ENCODE measurements at places on chromosomes 12 and 14.

- DNase-seq = no peak
These were observed 7.2 kb upstream of the C1R start for GRCh38 chr12:7099290-7099996.

DNA sequence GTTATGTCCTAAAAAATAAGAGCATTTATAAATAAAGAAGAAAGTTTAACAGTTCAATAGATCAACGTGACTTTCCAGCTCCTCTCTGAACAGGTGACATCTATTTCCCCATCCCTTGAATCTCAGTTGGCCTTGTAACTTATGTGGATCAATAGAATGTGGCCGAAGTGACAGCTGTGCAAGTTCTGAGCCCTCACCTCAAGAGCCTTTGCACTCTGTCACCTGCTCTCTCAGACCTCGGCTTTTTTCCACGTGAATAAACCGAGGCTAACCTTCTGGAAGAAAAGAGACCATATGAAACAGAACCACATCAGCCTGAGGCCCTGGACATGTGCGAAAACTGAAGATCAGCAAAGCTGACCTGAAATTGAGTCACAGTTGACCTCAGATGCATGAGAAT, 253.0 kb downstream of the DAD1 start:
- no peak for DNase-seq

DNA sequence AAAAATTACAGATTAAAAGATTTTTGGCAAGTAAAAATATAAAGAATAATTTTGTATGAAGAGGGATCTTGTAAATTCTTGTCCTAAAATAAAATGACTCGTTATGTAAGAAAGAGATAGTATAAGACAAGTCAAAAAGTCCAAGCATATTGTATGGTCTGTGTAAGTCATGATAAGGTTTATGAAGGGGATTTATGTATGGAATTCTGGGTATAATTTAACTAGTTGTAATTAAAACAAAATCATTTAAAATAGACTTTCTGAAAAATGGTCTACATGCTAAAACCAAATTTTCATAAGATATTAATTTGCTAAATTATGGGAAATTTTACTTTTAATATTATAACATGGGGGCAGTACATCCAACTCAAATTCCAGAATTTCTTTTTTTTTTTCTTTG, 17.6 kb upstream of the PEX5 start:
- no peak for DNase-seq

DNA sequence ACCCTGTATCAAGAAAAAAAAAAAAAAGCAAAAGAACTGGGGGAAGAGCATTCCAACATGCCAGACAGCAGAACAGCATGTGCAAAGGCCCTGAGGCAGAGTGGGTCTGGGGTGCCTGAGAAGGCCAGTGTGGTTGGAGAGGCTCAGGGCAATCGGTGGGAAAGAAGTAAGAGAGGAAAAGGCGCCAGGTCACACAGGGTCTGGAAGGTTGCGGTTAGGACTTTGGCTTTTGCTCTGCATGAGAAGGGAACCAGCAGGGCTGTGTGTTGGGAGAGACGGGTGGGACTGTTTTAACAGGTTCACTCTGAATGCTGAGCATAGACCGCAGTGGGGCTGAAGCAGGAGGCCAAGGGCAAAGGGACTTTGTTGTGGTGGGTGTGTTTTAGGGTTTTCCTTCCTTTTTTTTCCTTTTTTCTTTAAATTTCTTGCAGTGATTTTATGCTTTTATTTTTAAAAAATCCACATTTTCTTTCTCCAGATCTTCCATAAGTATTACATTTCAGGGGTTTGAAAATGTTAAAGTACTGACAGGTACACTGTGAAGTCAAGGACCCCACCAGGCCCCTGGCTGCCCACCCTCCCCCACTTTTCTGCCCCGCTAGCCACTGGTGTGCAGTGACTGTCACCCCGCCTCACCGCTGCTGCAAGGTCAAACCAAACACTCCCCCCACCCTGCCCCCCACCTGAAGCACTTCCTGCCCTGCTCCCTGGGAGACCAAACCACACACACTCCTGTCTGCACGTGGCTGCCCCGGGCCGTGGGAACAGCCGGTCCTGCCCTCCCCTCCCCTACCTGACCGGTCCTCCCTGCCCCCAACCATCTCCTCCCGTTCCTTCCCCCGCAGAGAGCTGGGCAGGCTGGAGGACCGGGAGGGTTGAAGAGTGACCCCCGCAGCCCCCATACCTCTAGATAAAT, 30.0 kb downstream of the DTX1 start:
- DNase-seq = no peak

GRCh38 chr14:105857826-105858675, 331.7 kb downstream of the TMEM121 start:
- DNase-seq = no peak

DNA sequence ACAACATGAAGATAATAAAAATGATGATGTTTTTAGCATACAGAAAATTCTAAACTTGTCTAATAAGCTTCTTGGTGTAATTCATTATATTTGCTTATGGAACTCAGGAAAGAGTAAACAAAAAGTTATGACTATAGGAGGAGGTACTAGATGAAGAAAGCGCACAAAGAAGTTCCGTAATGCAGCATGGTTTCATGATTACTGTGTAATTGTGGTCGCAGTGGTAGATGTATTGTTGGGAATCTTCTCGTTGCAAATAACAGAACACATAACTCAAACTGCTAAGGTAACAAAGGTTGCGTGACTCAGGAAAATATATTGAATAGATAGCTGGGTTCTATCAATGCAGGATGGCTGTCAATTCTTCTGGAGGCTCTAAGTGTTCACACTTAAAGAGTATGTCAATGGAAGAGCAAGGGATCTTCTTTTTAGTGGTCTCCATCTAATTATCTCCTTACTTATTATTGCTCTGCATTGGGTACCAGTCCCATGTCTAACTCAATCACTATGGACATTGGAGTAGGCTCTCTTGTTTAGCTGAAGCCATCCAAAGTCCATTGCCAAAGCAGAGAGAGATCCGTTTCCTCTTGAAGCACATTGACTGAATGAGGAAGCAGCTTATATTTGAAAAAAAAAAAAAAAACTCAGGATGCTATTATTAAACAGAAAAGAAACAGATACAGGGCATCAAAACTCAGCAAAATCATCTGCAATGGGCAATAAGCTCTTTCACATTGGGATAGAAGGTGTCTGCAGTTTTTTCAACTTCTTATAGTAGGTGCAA, 283.4 kb upstream of the ATP2B1 start:
- DNase-seq = no peak

DNA sequence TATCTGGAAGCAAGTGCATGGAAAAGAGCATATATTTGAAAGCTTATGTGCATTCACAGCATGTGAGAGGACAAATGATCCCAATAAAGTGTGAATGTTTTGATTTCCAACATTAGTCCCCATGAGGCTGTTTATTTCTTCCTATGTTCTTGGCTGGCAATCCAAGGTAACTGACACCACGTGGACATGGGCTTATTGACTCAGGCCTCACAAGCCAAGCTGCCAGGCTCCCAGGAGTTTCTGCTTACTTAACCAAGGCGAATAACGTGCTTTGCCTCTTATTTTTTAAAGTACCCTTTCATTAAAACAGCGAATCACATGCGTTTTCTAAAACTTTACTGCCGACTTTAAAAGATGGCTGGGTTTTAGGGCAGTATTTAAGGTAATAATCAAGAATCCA, 441.7 kb downstream of the FUT8 start:
- no peak for DNase-seq

DNA sequence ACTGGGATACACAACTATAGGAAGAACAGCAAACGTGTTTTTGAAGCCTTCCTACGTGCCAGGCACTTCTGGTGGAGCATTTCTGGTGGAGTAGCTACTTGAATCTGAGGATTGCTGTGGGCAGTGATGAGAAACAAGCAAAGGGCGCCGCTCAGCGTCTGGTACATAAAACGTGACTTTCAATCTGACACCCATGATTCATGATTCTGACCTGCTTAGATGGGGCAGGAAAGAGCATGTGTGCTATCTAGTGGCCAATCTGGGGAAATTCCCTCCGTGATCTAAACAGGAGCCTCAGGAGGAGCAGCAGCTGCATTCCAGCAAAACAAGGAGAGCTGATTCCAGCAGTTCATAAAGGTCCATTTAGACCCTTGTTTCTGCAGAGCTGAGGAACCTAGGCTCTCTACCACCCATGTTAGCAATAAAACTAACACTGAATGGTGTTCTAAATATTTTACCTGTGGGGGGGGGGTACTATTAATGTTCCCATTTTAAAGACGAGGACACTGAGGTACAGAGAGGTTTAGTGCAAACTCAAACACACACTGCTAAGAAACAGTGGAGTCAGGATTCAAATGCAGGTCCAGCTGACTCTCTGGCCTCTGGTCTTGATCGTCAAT, 37.8 kb downstream of the PAH start:
- DNase-seq = no peak

DNA sequence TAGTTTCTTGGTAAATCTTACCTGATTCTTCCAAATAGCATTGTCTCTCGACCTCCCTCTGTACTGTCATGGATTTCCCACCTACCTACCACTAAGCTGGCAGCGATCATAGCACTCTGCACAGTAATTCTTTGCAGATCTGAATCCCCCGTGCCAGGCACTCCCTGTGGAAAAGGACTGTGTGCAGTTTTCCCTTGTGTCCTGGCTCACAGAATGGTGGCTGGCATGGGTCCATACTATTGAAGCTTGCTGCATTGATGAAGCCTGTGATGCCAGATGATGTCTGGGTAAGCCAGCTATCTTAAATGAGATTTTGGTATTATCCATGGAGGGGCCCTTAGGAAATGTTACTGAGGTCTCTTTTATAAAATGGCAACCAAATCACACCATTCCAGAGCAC, 135.7 kb downstream of the RPAP3 start:
- no peak for DNase-seq

DNA sequence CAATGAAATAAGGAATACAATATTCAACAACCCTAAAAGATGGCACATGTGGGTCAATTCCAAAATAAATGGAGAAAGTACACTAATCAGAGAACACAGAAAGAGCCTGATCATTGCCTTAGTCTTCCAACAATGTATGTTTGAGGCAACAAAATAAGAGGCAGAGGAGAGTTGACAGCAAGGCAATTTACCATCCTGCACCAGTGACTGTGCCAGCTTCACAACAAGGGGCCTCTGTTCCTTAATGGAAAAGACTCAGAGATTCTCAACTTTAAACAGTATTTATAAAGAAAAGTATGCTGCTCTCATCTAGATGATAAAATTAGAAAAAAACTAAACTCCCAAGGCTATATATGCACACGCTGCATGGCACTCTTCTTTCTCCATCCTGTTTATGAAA, 25.9 kb downstream of the EPS8 start:
- no peak for DNase-seq

DNA sequence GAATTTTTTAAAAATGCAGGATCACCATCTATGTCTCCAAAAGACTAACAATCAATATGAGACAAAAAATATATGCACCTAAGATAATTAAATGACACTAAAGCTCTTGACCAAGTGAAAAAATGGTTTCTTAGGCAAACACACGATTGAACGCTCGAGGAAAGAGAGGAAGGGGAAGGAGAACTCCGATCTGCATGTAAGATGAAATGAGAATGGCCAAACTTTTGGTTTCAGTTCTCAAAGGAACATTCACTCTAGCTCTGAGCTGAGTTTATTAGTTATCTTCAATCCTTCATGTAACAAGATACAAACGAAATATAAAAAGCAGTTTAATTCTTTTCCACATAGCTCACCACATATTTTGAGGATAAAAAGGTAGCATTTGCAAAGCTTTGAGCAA, 2.8 kb downstream of the DYRK4 start:
- no peak for DNase-seq

DNA sequence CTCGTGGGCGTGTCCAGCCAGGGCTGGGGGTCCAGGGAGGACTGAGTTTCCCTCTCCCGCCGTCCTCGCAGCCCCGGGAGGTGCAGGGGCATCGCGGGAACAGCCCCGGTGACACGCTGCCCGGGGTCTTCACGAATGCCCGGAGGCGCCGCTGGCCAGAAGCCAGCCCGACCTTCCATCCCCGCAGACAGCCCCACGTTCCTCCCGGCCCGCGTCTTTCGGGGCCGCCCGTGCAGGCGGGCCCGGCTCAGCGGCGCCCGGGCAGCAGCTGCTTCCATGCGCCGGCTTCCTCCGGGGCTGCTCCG, 827 bp upstream of the TEDC1 start:
- DNase-seq = no peak

GRCh38 chr12:12349711-12350665, at the start of gene MANSC1:
Gene MANSC1, minus strand, starts transcription at chr12:12350242. Its CDS starts 6,928 bp downstream, at chr12:12343314.
- DNase-seq = peak; percentile 77

DNA sequence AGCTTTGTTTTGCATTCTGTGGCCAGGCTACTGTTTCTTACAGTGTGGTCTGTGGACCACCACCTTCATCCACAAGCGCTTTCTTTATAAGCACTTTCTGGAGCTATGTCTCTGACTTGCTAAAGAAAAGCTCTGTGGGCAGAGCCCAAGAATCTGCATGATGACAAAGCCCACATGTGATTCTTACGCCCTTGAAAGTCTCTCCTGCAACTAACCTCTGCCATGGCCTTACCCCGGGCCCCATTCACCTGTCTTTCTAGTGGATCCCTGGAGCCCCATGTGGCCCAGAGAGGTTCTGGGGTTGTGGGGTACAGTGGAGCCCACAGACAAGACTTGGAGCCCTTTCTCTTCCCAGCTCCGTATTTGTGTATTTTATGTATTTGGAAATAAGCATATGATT, 16.6 kb downstream of the PLEKHH1 start:
- no peak for DNase-seq

DNA sequence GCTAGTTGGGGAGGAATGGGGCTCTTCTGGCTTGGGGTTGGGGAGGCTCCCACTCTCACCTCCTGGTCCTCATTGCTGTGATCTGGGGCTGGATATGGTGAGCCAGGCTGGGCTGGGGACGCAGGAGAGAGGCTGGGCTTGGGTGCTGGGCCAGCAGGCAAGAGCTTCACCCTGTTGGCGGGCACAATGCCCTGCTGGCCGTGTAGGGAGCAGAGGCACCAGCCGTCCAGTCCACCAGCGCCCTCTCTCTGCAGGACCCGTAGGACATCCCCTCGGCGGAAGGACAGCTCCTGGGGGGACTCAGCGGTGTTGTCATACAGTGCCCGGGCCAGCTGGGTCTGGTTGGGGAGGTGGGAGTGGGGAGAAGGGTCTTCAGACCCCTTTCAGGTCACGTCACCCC, 4.5 kb downstream of the EFS start:
- DNase-seq = no peak

DNA sequence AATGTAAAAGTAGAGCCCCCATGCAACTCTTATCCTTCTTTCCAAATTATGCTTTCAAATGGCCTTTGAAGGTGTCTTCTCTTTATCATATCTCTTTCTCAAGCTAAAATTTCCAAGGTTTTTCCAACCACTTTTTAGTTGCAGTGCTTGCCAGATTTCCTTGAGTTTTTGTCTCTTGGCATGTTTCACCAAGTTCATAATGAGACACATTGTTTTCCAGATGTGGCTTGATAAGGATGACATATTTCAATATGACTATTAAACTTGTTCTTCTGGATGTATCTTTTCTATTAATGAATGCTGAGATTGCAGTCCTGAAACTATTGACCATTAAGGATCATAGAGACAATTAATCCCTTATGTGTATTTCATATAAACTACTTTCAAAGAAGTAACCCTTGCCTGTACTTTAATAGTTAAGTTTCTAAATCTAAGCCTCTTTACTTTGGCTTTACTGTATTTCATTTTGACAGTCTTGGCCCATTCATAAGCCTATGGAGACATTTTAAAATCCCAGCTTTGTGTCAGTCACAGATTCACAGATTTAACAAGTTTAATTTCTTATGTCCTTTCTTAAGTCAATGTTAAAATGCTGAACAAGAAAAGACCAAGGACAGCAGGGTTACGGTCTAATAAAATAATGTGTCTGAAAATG, 151.5 kb downstream of the LRFN5 start:
- no peak for DNase-seq
